ENCODE measurements at places on chromosomes 6 and 20.

DNA sequence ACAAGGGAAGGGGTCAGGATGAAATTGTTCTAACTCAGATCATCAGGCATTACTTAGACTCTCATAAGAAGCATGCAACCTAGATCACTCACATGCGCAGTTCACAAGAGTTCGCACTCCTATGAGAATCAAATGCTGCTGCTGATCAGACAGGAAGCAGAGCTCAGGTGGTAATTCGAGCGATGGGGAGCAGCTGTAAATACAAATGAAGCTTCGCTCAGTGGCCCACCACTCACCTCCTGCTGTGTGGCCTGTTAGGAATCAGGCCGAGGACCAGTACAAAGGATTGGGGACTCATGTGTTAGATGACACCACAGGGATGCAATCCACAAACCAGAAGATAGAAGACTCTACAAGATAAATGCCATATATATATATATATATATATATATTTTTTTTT, 31.5 kb upstream of the TOP1 start:
- no peak for DNase-seq

DNA sequence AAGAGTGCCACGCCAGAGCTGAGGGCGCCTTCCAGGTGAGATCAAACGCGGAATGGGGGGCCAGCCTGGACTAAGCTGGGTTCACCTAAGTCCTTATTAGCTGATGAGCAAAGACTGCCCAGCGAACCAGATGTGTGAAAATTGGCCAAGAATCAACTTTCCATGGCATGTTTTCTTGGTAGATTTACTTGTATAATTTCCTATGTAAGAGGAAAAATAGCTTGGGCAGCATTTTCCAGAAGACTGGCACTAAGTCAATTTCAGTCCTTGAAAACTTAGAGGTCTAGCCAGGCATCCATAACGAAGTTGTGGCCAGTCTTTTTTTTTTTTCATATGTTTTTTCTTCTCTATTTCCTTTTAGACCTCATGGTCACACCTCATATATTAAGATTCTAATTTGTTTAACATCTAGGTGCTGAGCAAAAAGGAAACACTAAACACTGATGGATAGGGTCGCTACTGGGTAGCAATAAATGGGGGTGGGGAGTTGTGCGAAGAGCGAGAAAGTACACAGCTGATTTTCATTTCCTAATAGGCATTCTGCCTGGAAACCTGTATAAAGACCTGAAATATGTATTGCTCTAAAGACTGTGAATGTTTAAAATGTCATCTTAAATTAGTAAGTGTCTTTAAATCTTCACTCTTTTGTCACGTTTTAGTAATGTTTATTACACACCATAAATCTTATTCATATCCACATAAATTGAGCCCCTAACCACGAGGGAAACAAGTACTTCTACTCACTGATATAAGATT, 188.8 kb downstream of the CD83 start:
- DNase-seq: no peak

DNA sequence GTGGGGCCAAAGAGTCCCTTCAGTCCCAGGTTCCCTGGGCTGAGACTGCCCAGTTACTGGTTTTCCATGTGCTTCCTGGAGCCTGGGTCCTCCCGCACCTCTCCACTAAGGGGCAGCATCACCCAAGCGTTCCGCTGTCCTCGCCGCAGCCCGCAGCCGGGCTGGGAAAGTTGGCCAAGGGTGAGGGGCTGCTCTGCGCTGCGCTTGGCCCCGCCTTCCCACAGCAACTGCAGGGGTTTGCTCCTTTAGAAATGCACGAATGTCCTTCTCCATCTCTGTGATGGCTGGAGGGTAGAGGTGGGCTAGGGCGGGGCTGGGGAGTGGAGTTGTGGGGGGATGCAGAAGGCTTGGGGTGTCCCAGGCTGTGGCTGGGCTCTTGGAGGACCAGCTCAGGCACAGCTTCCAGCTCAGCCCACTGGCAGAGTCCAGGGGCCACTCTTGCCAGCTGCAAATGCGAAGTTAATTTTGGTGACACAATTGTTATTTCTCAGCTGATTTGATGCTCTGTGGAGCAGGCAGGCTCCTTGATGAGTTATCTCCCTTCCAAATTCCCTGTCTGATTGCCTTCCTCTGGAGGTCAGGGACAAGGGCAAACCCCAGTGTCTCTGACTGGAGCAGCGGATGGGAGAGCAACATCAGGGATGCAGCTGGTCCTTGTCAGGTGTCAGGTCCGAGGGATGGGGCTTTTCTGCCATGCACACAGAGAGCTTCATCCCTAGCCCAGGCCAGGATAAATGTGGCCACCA, 63.2 kb downstream of the NOL4L start:
- peak; percentile 69 for DNase-seq

- DNase-seq: no peak
Measured at GRCh38 chr6:126983779-126984178, 134.7 kb upstream of the RSPO3 start.

GRCh38 chr6:168117942-168118341, 38.9 kb upstream of the FRMD1 start:
- DNase-seq: peak; percentile 6

DNA sequence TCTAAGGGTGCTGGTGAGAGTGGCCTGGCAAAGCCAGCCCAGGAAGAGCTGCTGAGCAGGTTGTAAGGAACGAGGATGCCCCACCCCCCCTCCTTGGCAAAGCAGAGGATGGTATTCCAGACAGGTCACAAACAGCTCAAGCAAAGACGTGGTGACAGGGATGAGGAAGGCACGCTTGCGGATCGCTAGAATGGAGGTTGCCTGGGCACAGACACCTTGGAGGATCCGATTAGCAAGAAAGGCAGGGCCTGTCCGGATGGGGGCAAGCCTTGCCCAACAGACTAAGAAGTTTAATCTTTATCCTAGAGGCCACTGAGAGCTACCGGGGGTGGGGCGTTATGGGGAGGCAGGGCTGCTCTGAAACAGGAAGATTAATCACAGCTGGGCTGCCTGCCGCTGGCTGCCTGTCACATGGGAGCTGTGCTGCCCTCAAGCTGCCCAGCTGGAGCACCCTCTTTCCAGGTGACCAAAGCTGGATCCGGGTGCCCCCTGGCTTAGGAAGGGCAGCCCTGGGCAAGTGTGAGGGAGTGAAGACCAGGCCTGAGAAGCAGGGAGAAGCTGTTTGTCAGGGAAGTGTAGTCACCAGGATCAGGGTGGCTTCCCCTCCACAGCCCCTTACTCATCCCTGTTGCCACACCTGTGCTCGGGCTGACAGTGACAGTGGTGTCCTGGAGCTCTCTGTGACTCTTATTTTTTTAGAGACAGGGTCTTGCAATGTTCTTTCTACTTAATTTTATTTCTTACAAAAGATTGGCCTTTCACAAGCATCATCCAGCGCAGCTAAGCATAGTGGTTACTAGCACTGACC, 9.1 kb upstream of the MAPK13 start:
- DNase-seq: peak; percentile 84

DNA sequence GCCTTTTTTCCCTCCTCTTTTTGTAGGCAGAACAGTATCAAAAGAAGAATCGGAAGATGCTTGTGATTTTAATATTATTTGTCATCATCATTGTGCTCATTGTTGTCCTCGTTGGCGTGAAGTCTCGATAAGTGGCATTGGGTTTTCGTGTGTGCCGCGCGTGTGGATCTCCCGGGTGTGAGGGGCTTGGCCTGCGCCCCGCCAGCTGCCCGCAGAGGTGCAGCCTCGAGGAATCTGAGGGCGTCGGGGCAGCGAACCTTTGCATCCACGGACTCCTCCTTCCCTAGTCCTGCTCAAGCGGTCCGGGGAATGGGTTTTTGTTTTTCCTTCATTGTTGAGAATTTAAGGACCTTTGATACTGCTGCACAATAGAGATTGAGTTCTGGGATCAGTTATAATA, 16.4 kb upstream of the NPEPL1 start:
- DNase-seq: no peak

DNA sequence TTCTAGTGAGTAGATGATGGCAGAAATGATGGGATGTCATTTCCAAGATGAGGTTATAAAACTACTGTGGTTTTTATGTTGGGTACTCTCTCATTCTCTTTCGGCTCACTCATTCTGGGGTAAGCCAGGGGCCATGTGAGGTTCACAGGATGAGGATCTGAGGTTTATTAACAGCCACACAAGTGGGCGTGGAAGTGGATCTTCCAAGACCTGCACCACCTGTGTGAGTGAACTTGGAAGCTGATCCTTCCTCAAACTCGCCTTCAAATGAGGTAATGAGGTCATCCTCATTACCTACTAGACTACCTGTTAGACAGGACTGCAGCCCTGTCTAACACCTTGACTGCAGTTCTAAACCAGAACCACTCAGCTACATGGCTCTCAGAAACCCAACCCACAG, 45.1 kb upstream of the TAGAP start:
- DNase-seq: no peak

- no peak for DNase-seq
Measured at GRCh38 chr6:125802943-125803377, 12.2 kb downstream of the NCOA7 start.

GRCh38 chr6:113625850-113626249, 231.3 kb upstream of the MARCKS start:
- DNase-seq: no peak

DNA sequence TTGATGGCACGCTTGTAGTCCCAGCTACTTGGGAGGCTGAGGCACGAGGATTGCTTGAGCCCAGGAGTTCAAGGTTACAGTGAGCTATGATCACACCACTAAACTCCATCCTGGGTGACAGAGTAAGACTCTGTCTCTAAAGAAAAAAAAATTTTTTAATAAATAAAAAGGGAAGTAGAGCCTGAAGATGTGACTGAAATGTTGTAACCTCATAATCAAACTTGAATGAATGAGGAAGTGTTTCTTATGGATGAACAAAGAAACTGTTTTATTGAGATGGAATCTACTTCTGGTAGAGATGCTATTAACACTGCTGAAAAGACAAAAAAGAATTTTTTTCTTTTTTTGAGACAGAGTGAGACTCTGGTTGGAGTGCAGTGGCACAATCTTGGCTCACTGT, 6.7 kb downstream of the MAK start:
- no peak for DNase-seq

DNA sequence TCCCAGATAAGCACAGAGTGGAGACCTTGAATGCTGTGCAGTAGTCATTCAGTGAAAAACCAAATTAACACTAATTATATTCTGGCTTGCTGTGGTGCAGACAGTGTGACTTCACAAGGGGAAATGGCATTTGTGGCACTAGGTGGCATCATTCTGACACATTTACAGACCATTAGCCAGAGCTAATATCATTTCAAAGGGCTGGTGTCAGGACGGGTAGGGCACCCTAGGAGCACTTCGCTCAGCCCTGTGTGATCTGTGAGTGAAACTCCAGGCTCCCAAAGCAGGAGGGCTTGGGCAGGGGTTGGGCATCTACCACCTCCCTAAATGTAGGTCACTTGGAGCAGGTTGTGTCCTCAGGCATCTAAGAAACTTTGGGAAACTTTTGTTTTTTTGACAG, 555.8 kb downstream of the PKHD1 start:
- no peak for DNase-seq
